ENCODE measurements at places on chromosomes 13 and 19.

DNA sequence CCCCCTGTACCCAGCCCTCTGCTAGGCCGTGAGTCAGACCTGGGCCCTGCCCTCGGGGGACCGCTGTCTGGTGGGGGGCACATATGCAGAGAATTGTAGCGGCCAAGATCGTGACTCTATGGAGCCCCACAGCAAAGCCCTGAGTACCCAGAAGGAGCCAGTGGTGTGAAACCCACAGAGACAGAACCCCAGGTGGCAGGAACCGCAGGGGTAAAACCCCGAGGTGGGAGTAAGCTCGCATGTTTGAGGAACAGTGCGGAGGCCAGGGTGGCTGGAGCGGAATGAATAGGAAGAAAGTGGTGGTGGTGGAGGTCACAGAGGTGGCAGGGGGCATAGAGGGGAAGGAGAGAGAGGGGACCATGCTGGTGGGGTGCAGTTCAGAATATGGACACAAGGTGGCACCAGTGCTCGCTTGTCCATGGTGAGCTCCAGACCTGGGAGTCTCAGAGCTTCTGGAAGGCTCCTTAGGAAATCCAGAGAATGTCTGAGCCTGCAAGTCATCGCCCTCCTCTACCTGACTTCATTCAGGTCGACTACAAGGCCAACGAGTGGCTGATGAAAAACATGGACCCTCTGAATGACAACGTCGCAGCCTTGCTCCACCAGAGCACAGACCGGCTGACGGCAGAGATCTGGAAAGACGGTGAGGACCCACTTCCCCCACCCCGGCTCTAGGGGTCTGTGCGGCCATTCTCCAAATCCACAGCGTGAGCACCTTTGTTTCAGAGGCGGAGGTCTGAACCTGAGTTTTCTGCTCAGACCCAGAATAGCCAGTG lies 48.9 kb downstream of the MYH14 start:
- DNase-seq = peak; percentile 15

GRCh38 chr13:58960888-58961287 lies 1202.8 kb downstream of the DIAPH3 start:
- DNase-seq = no peak

DNA sequence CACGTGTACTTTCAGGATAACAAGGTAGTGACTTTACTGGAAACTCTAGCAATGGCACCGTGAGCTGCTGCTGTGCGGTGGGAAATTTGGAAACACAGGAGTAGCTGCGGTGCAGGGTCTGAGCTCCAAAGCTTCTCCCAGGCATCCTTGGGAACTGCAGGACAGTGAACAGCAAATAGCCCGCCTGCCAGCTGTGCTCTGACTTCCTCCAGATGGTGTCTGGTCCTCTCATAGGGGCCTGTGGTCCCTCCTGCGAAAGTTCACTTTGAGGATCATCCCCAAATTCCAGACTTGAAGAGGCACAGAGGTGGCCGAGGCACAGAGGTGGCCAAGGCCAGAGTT lies 287.3 kb upstream of the MAB21L1 start:
- no peak for DNase-seq

DNA sequence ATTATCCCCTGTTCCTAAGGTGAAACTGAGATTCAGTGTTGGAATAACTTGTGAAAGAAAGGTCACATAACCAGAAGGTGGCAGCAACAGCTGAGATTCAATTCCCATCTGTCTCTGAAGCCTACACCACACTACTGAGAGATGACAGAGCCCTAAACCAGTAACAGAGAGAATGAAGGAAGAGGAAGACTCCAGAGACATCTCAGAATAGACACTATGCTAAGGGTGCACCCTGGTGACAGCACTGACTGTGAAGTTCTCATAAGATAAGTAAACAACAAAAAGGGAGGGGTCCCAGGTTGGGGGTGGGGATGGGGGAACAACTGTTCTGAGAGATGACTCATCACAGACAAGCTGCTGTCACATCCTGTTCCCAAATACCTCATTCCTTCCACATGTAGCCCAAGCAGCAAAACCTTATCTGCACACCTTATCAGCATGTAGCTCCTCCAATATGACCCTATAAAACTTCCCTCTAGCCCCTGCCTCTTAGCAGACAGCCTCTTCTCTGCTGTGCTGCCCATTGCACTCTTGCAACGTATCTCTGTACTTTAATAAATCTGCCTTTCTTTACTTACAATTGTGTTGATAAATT lies 46.5 kb downstream of the UTP14C start:
- no peak for DNase-seq

DNA sequence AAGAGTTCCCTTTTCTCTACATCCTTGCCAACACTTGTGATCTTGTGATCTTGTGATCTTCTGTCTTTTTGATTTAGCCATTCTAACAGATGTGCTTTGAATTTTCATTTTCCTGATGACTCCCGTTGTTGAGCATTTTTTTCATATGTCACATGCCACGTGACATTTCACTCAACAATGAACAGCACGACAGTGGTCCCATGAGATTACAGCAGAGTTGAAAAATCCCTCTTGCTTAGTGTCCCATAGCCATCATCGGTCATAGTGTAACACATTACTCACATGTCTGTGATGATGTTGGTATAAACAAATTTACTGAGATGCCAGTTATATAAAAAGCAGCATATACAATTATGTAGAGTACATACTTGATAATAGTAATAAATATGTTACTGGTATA lies 256.1 kb upstream of the OBI1 start:
- no peak for DNase-seq

Data from stimulated activated CD4-positive, alpha-beta T cell treated with anti-CD3 and anti-CD28 coated beads, Interleukin-1b, Interleukin-23, amount 100 ng/mL, for 4 hours (primary cell).